ENCODE measurements at places on chromosomes 6 and 20.

GRCh38 chr6:159434410-159434809, 258.6 kb downstream of the SOD2 start:
- DNase-seq: peak; percentile 35

DNA sequence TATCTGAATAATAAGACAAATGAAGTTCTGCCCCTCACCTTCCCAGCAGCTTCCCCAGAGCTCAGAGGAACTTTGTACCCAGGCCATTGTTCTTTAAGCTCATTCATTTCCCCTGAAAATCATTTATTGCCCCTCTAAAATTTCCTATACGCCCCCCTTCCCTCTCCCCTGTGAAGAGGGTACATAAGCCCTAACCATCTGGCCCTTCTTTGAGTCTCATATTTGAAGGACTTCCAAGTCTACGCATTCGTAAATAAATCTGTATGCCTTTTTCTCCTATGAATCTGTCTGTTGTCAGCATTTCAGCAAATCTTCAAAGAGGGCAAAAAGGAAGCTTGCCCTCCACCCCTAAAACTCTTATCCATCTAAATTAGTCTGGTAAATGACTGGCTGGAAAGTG, 73.1 kb upstream of the DST start:
- no peak for DNase-seq

- DNase-seq: no peak
Observed at GRCh38 chr6:12363651-12364381, 73.7 kb downstream of the EDN1 start.

- DNase-seq: no peak
Observed at GRCh38 chr6:84738996-84739865, 25.2 kb downstream of the TBX18 start.

GRCh38 chr6:43101497-43101896, 25.4 kb downstream of the PTK7 start:
- no peak for DNase-seq

- DNase-seq: no peak
Observed at GRCh38 chr6:169168302-169168630, 85.4 kb downstream of the THBS2 start.

- DNase-seq: no peak
Observed at GRCh38 chr6:24458134-24458533, 31.2 kb downstream of the GPLD1 start.

DNA sequence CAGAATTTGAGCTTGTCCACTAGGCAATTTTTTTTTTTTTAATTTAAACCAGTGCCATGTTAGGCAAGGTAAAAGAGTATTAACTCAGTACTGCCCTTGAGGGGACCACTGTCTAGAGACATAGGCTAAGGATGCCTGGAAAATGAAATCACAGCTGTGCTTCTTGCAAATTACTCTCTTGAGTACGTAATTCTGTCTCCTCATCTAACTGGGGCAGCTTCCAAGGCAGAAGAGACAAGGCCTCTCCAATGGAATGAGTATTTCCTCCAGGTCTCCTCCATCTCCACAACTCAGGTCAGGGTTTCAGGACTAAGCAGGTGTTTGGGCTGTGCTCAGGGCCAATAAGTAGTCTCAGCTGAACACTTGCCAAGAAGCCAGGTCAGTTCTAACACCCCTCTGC, 33.8 kb upstream of the MRPS10 start:
- DNase-seq: peak; percentile 81

DNA sequence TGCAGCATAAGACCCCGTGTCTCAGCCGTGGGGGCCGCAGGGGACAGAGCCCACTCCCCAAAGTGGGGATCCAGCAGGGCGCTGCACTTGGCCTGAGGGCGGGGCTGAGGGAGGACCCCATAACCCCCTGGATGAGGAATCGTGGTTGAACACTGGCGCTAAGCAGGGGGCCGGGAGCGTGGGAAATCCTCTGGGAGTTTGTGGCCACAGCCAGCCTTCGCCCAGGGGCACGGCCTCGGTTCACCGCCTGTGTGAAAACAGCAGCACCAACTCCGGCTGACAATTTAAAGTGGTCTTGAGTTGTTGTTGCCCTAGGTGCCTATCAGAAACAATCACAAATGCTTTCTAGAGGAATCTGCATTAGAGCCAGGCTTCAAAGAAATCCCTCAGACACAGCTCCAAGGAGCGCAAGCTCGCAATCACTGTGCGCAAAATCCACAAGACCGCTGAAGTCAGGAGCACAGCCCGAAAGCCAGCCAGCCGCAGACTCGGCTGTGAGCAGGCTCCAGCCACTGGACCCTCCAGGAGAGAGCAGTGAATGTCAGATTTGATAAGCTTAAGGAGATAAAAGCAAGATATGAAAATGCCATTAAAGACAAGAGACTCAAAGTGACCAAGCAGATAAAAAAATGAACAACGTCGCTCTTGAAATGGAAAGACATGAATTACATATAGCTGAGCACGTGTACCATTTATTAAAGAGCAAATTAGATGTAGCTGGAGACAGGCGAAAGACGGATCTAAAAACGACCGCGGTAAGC, 10.9 kb upstream of the RPS6KA2 start:
- no peak for DNase-seq

DNA sequence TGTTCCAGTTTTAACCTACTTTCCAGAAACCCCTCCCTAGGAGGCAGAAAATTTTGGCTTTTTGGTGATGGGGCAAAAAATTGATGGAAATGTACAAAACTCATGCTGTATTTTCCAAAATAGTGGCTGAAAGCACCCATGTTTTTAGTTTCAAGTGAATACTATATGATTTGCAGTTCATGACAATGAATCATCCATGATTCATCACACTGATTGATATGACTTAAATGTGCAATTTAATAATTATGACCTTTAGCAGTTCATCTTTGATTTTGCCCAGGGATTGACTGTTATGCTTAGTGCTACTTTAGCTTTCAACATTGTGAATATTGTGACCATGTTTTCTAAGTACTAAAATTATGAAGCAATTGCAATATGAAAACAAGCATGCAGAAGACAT, 478.7 kb downstream of the HTR1B start:
- no peak for DNase-seq

- no peak for DNase-seq
Observed at GRCh38 chr20:59124296-59125029, 39.2 kb upstream of the ZNF831 start.

GRCh38 chr20:2382833-2383232, 2.1 kb downstream of the TGM6 start:
- DNase-seq: no peak

DNA sequence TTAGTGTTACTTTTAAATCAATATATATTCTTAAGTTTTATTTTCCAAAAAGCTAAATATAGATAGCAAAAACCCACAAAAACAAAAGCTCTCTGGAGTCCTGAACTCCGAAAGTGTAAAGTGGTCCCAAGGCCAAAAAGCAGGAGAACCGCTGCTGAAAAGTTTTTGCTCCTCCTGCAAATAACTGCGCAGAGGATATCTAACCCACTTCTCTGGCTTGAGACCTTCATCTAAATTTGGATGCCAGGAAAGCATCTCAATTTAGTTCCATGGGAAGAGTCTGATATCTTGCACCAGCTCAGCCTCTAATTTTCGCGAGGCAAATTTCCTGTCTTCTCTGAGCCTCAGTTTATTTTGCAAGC, 523 bp downstream of the MRPS10 start:
- peak; percentile 22 for DNase-seq

- DNase-seq: peak; percentile 74
Observed at GRCh38 chr6:36669002-36669401, 9.5 kb upstream of the CDKN1A start.

GRCh38 chr6:14889188-14889587, 356.7 kb upstream of the JARID2 start:
- DNase-seq: no peak

- no peak for DNase-seq
Observed at GRCh38 chr6:43243664-43244321, 512 bp downstream of the TTBK1 start.

GRCh38 chr20:13092111-13092510, 83.3 kb downstream of the SPTLC3 start:
- no peak for DNase-seq

DNA sequence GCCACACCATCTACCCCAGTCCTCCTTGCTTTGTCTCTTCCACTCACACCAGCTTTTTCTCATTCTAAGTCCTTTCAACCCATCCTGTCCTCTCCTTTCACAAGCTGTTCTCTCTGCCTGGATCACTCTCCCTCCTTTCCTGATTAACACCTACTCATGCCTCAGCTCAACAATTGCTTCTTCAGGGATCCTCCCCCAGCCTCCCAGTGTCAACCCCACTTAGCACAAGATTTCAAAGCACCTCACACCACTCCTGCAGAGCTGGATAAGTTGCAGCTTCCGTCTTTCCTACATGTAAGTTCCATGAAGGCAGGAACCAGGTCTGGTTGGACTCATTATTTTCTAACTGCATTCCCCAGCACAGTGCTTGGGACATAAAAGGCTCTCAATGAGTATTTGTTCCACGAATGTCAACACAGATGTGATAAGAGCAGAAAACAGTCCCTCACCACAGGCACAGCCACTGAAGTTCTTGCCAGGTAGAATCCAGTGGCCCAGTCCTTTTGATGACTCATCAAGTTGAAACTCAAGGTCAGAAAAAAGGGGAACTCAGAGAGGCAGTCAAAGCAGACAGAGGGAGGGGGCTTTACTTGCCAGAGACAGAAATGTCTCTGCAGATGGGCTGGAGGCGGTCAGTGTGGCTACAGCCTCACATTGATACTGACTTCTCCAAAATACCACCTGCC, 193.4 kb upstream of the PRDM1 start:
- DNase-seq: no peak

GRCh38 chr20:23349338-23350195, 1.0 kb upstream of the NXT1 start:
- peak; percentile 94 for DNase-seq

Measured in tongue (tissue), 3 donors.